ENCODE measurements at places on chromosomes 11 and 22.

- peak; percentile 64 for DNase-seq
These were observed 56.0 kb downstream of the GLYATL2 start for GRCh38 chr11:58788355-58789023.

DNA sequence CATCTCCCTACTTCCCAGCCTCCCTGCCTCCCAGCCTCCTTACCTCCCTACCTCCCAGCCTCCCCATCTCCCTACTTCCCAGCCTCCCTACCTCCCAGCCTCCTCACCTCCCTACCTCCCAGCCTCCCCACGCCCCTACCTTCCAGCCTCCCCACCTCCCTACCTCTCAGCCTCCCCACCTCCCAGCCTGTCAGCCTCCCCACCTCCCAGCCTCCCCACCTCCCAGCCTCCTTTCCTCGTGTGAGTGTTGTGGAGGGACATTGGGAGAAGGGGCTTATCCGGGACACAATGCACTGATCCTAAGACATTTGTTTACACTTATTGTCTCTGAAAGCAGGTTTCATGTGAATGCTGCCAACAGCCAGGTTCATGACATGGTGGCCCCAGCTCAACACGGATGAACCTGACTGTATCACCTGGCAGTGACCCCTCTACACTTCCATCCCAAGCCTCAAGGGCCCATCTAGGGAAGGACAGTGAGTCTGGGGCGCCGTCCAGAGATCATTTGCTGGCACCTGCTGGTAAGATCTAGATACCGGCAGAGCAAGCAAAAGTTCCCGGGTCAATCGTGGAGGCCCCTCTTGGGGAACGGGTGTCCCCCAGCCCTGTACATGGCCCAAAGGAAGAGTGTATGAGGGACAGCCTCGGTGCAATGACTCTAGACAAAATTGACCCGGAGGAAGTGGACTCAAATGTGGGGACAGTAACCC is 34.5 kb upstream of the TH start:
- DNase-seq: no peak

GRCh38 chr22:50218996-50219727 is 18.4 kb downstream of the SELENOO start:
- DNase-seq: peak; percentile 74

- DNase-seq: no peak
These were observed 24.4 kb upstream of the ACR start for GRCh38 chr22:50713571-50714056.

GRCh38 chr11:85627332-85627997 is at the start of gene DLG2:
Gene DLG2 (minus strand): TSS chr11:85627344.
- DNase-seq: peak; percentile 46

- no peak for DNase-seq
These were observed 2.1 kb upstream of the LRRC32 start for GRCh38 chr11:76672431-76673175.

- no peak for DNase-seq
These were observed 7.4 kb downstream of the PKNOX2 start for GRCh38 chr11:125171974-125172373.

DNA sequence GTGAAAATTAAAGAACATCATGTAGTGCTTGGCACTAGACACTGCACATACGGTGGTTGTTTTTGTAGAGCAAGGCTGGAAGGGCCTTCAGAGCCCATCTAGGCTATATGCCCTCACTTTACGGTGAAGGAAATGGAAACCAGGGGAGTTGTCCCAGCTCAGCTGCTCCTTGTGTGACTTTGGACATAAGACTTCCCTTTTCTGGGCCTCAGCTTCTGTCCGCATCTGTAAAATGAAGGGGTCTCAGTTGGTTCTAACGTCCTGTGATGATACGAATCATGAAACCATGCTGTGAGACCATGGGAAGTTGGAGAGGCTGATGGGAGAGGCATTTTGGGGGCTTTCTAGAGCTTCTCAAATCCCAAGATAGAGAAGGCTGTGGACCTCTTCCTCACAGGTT is 4.7 kb downstream of the KCNE3 start:
- no peak for DNase-seq

DNA sequence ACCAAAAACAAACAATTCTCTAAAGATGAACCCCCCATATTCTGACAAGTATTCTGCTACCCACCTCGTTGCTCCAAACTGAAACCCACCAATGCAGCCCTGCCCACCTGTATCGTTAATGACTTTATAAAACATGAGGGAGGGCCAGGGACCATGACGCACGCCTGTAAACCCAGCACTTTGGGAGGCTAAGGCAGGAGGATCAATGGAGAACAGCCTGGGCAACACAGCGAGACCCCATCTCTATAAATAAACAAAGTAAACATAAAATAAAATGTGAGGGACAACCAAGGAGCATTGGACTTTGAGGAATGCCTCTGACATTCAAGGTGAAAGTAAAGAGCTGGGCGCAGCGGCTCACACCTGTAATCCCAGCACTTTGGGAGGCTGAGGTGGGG is 39.8 kb upstream of the ATXN10 start:
- no peak for DNase-seq

GRCh38 chr11:61961570-61962212 is 5.7 kb downstream of the FTH1 start:
- DNase-seq: peak; percentile 39

GRCh38 chr11:64419818-64420485 is 61.0 kb downstream of the RPS6KA4 start:
- no peak for DNase-seq

Measured in hematopoietic multipotent progenitor cell treated with erythropoietin and hydrocortisone succinate and interleukin-3 and kit ligand, for 17 days (in vitro differentiated cells).